ENCODE measurements at places on chromosomes 12 and 14.

- DNase-seq: no peak
Measured at GRCh38 chr12:51852404-51853137, 4.1 kb upstream of the FIGNL2 start.

- no peak for DNase-seq
Measured at GRCh38 chr12:25422241-25422640, 130.8 kb downstream of the LMNTD1 start.

DNA sequence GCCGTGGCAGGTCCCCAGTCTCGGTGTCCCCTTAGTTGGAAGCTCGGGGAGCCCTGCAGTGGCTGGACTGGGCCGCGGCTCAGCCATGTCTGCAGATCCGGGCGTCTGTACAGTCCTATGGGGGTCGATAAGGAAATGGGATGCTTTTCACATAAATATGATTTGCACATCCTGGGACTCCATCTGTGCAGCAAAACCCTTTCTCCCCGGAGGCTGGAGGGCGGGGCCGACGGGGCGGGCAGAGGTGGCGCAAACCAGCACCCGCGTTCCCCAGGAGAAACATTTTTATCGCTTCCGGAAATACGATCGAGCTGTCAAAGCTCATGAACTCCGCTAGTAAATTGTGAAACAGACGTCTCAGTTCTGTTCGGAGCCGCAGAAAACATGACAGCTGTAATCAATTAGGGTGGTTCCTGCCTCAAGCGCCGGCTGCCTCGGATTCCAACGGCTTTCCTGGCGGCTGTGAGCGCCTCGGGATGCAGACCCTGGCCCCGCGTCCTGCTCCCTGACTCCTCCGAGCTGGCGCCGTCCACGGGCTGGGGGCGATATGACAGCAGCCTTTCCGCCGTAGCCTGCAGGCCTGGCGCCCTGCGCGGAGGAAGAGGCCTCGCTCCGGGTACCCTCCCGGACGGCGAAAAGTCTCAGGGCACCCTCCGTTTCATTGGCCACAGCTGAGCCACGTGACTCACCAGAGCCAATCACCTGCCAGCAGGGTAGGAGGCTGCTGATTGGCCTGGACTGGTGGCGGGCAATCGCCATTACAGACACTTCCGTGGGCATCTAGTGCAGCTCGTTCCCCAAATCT, 23.0 kb downstream of the DIO3 start:
- no peak for DNase-seq

DNA sequence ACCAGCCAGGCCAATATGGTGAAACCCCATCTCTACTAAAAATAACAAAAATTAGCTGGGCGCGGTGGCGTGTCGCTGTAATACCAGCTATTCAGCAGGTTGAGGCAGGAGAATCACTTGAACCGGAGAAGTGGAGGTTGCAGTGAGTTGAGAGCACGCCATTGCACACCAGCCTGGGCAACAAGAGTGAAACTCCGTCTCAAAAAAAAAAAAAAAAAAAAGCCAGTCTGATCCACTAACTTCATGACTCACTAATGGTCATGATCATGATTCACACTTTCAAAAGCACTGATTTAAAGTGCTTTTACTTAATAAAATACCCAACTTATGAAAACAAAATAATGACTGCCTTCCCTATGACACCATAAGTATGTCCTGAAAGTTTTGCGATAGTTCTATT, 38.4 kb upstream of the CPM start:
- DNase-seq: no peak

DNA sequence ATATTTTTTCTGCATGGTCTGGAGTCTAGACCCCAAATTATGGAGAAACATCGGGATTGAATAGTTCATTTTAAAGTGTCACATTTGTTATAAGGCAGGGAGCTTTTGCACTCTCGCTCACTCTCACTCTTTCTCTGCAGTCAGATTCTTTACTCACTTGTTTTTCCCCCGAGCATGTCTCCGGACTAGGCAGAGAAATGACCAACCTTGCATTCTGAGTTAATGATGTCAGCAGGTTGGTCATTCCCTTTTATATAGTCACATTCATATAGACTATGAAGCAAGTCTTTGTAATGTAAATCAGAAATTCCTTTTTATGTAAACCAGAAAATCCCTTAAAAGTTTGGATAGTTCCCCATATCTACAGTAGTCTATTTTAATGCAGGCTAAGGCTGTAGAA, 4.1 kb downstream of the C12orf75 start:
- no peak for DNase-seq

- DNase-seq: no peak
Measured at GRCh38 chr12:19855851-19856250, 416.6 kb downstream of the AEBP2 start.

DNA sequence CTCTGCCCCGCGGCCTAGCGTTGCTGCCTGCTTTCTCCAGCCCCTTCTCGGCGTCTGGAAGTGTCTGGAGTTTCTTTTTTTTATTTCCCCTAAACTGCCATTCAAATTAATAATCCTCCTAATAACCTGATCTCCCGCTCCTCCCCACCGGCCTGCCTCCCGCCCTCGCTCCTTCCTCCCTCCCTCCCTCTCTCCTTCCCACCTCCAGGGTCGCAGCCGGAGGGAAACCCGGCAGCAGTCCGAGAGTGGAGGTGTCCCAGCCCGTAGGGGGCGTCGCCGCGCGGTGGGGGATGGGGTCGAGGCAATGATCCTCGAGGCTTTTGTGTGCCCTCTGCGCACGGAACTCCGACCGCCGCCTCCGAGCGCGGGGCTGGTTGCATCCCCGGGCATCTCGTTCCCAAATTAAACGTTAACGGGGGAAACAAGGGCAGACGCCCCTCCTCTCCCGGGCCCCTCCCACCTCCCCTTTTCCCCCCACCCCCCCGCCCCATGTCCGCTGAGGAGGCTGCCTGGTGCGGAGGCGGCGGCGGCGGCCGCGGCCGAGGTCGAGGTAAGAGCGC, 1.0 kb upstream of the SOCS2 start:
- DNase-seq: peak; percentile 41

DNA sequence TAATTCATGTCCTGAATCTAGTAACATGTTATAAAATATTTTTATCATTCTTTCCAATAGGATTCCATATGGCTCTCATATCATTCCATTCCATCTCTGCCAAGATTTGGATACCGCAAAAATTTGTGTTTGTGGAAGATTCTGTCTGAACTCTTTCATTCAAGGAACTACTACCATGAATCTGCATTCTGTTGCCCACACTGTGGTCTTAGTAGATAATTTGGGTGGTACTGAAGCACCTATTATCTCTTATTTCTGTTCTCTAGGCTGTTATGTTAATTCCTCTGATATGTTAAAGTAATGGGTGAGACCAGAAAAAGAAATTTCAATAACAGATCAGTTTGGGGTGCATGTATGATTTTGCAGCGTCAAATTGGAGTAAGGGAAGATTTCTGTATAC, 6.2 kb downstream of the RPL36AL start:
- no peak for DNase-seq

GRCh38 chr12:15152868-15153267, 68.3 kb downstream of the RERG start:
- no peak for DNase-seq

DNA sequence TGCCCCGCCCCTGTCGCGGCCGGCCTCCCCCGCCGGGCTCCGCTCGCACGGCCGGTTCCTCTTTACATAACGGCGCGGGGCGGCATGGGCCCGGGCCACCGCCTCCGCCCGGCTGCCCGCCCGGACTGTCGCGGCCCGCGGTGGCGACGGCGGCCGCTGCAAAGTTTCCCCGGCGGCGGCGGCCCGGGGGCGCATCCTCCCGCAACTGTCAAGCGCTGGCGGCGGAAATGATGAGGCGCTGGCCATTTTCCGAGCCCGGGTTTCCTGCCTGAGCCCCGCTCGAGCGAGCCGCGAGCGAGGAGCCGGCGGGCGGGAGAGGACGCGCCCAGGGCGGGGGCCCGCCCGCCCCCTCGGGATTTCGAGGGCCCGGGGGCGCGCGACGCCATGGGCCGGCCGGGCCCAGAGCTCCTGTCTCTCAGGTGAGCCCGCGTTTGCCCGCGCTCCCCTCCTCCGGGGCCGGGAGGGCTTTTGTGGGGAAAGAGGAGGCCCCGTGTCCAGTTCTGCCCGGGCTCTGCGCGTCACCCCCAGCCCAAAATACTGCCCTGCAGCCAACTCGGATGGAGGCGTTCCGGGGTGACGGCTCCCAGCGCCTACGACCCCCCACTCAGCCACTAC, at the start of gene SH2B3:
Gene SH2B3 (plus strand): TSS at position 65 of the 615 bp plus-strand sequence. CDS start 12,223 bp downstream, outside the sequence.
- no peak for DNase-seq

- DNase-seq: no peak
Measured at GRCh38 chr14:39157491-39157890, 12.6 kb downstream of the TRAPPC6B start.

DNA sequence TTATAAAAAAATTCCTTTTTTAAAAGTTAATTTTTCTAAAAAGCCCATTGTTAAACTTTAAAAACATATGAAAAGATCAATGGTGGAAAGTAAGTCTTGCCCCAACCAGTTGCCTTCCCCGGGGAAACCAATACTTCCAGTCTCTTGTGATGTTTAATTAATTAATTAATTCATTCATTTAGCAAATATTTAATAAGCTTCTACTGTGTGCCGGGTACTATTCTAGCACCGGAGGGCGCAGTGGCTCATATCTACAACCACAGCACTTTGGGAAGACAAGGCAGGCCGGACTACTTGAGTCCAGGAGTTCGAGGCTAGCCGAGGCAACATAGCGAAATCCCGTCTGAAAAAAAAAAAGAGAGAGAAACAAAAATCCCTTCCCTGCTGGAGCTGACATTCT, 87.4 kb downstream of the HECTD4 start:
- DNase-seq: no peak

GRCh38 chr14:74572726-74573301, 39.2 kb downstream of the LTBP2 start:
- no peak for DNase-seq

GRCh38 chr12:31906557-31907301, 52.5 kb upstream of the RESF1 start:
- DNase-seq: peak; percentile 27

- no peak for DNase-seq
Measured at GRCh38 chr14:29311983-29312382, 545.4 kb downstream of the FOXG1 start.

DNA sequence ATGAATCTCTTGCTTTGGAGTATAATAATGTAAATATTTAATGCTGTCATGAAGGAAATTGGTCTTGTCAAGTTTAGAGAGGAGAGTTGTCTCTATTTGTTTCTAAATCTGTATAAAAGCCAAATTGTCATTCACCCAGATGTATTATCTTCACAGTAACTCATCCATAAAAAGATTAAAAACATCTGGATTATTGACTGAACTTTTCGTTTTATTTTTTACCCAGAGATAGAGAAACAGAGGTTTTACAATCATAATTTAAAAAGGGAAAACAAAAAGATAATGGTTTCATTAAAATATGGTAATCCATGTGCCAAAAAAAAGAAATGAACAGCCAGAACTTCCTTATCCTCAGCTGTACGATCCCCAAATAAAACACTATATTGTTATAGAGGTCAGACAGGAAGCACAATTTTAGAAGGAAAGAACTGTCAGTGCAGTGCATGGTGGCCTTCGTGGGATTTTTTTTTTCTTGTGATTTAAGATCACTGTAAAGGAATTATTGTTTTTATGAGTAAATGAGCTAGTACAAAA, 125.9 kb downstream of the ACSS3 start:
- no peak for DNase-seq

GRCh38 chr14:28764257-28765160, 2.1 kb upstream of the FOXG1 start:
- DNase-seq: no peak

GRCh38 chr12:4121506-4122020, 152.0 kb upstream of the CCND2 start:
- DNase-seq: no peak

GRCh38 chr12:116714175-116714574, 23.7 kb downstream of the SPRING1 start:
- DNase-seq: no peak

DNA sequence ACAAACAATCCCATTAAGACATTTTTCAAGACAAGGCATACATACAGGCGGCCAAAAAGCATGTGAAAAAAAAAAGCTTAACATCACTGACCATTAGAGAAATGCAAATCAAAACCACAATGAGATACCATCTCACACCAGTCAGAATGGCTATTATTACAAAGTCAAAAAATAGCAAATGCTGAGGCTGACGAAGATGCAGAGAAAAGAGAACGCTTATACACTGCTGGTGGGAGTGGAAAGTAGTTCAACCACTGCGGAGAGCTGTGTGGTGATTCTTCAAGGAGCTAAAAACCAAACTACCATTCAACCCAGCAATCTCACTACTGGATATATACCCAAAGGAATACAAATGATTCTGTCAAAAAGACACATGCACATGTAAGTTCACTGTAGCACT, 216.7 kb downstream of the FOXG1 start:
- no peak for DNase-seq

DNA sequence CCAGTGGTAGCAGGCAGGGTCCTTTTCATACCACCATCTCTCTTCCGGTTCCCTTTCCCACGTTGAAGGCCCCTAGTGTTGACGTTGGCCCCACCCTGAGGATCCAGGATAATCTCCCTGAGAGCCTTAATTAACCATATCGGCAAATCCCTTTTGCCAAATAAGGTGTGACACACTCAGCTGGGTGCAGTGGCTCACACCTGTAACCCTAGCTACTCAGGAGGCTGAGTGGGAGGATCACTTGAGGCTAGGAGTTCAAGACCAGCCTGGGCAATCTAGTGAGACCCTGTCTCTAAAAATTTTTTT, 2.8 kb upstream of the TMEM119 start:
- no peak for DNase-seq

GRCh38 chr12:131830914-131831571, 2.9 kb downstream of the MMP17 start:
- DNase-seq: no peak

Measured in CD4-positive, alpha-beta T cell treated with Interleukin-15 for 1 hour (primary cell).